ENCODE measurements at places on chromosomes 7 and 10. TPM values are rescaled to one million over a fixed set of nuclear protein-coding genes. Genes with fewer than 3 reads are reported as not detected.

- DNase-seq: no peak
Measured at GRCh38 chr7:47252675-47253074, 329.2 kb downstream of the TNS3 start.

Gene ADRA2A
- polyA plus RNA-seq: 0.36 TPM

GRCh38 chr7:36118344-36118743 is 34.7 kb upstream of the EEPD1 start:
- DNase-seq: no peak

GRCh38 chr10:36717118-36717517 is 408.3 kb upstream of the ANKRD30A start:
- DNase-seq: no peak

DNA sequence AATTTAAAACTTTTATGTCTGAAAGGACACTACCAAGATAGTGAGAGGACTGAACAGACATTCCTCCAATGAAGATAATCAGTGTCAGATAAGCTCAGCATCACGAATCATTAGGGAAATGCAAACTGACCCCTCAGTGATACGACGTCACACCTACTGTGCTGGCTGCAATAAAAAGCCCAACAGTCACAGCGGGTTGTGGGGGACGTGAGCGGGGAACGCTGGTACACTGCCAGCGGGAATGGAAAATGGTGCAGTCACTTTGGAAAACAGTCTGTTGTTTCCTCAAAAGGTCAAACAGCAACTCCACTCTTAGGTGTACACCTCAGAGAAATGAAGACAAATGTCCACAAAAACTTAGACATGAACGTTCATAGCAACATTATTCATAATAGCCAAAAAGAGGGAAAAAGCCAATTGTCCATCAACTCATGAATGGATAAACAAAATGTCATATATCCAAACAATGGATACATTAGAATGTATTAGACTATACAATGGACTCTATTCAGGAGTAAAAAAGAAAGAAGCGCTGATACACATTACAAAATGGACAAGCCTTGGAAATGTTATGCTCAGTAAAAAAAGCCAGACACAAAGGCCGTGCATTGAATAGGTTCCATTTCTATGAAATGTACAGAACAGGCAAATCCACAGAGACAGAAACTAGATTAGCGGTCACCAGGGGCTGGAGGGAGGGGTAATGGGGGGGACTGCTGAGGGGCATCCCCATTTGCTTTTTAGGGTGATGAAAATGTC is 2.4 kb upstream of the ECHS1 start:
- DNase-seq: no peak

DNA sequence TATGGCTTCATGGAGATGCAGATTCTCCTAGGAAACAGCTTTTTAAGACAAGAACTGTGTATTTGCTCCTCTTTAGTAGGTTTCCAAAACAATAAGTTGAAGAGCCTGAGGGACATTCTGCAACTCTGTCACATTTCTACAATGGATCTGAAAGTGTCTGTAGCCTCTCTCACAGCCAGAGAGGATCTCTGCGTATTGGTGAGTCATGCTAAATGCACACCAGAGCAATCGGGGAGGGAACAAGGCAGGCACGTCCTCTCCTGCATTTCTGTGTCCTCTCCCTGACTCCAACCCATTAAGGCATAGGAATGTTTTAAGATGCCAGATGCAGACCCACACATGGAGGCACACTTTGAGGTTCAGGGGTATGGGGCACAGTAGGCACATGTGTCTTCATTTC is 1126.4 kb upstream of the GHITM start:
- no peak for DNase-seq

Gene HBP1
- polyA plus RNA-seq: 21.4 TPM

DNA sequence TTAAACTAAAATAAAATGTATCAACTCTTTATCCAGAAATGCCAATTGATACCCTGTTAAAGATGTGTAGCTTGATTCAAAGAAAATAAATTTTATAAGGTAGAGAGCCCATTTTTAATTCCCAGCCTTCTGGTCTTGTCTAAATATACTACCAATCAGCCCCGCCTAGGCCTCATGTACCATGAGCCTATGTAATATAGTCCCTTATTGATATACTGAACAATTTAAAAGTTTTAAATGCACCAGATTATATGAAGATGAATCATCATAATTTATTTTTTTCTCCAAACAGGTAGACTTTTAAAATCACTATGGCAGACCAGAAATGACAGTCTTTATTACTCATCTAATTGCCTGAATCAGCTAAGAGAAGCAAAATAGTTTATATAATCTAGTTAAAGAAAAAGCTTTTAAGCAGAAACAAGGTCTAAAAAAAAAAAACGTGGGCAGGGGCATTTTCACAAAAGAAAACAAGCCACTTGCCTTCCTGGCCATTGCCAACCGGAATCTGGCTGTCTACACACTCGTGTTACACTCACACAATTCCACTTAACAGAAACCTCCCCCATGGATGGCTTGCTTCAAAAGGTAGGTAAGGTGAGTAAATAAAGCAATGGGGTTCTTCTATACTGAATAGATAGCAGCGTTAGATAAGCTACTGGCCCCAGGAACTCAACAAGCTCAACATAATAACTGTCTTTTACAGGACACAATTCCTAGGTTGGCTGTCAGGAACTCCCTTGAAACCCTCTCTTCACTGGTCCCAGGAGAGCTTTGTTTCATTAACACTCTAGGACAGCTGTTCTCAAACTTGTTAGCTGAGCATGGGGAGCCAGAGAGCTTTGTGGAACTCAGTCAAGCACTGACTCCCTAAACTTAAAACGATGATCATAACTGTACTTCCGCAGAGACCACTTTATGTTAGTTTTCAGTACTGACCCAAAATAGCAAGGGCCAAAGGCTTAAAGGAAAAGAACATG is 37.2 kb downstream of the RAPGEF5 start:
- no peak for DNase-seq

GRCh38 chr7:104843198-104843597 is 170.8 kb upstream of the KMT2E start:
- no peak for DNase-seq

DNA sequence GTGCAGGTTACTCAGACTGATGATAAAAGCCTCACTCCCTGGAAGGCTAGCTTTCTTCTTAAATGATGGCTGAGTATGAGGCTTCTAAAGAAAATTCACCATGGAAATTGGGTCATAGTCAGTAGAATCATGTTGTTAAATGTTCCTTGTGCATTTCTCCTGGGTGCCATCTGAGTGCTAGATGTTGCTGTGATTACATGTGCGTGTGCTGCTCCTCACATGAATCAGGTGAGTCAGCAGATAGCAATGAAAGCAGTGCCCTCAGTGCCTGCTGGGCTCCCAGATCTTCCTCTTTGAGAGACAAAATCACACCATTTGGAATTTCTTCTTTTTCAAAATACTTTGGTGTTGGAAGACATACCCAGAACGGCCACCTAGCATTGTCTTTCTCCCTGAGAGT is 331.7 kb downstream of the XPNPEP1 start:
- DNase-seq: no peak

Gene ELOVL3
- not detected for polyA plus RNA-seq

DNA sequence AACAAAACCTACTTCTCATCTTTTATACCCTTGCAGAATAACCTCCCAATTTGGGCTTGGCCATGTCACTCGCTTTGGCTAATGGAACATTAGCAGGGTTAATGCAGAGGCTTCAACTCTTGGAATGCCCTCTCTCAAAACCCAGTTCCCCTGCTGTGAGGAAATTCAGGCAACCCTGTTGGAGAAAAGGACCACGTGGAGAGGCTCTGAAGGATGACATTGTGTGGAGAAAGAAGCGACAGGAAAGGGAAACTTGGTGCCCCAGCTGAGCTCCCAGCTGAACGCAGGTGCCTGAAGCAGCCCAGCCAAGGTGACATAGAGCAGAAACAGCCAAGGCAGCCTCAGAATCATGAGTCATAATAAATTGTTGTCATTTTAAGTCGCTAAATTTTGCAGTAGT is 214.2 kb upstream of the GHITM start:
- no peak for DNase-seq

GRCh38 chr10:32938554-32939061 is 19.4 kb downstream of the ITGB1 start:
- DNase-seq: peak; percentile 48

DNA sequence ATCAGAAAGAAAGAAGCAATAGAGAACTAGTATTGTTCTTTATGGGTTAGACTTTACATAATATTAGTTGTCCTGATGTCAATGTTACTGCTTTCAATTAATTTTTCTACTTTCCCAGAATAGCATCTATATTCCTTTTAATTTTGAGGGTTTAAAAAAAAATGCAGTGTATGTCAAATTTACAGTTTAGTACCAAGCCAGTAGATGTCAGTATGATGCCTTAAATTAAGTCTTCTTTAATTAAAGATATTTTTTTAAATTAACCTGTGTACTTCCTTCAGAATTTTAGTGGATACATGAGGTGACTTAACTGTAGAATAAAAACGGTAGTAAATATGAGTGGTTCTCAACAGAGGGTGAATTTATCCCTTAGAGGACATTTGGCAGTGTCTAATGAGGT is 35.2 kb upstream of the STOX1 start:
- no peak for DNase-seq

DNA sequence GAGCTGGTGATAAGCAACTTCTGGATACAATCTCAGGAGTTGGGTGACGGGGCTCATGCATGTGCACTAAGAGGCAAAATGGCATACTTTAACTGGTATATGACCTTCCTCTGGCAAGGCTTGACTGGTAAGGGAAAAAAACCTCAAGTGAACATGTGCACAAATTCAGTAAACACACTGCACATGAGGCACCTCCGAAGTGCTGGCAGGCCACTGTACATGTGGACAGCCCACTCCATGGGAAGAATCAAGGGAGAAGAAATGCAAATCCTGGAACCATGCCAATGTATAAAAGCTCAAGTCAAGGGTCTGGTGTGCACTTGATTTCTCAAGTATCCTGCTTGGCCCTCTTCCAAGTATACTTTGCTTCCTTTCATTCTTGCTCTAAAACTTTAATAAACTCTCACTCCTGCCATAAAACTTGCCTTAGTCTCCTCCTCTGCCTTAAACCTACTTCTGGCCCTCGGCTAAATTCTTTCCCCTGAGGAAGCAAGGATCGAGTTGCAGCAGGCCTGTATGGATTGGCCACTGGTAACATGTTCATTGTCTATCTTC is 167.2 kb downstream of the RAMP3 start:
- DNase-seq: no peak

Gene TPST1
- 5.8 TPM for polyA plus RNA-seq

Gene ZPBP
- polyA plus RNA-seq: not detected

DNA sequence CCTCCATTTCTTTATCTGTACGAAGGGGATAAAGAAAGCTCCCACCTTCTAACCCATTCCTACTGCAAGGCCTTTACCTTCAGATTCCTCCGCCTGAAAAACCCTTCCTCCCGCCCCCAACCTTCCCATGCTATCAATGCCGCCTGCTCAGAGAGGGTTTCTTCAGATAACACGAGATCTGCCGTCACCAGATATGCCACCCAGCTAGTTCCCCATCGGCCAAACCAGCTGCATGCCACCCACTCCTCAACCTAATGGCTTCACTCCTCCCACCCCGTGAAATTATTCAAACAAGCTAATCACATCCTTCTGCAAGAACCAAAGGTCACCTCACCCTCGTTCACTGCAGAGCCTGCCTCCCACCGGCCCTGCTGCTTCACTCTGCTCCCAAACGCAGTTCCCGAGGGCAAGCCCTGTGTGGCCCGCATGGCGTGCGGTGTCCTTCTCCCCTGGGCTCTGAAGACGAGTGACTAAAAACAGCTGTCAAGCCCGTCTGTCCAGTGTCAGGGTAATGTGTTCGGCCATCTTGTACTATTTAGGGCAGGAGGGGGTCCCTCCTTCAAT is 46.8 kb upstream of the TMEM213 start:
- no peak for DNase-seq

Data from heart left ventricle (tissue), 16 donors.